ENCODE measurements at places on chromosomes 6 and 20. TPM values are rescaled to one million over a fixed set of nuclear protein-coding genes. Genes with fewer than 3 reads are reported as not detected.

The DNMT3B gene
- 2.3 TPM for total RNA-seq

The CAPN11 gene
- total RNA-seq, result not detected

The EYA2 gene
- 0.24 TPM for total RNA-seq

The TMC2 gene
- not detected for total RNA-seq

The MPIG6B gene
- not detected for total RNA-seq

The MUC21 gene
- total RNA-seq, result not detected

The TREML2 gene
- total RNA-seq, result not detected

The COL20A1 gene
- not detected for total RNA-seq

The MRAP2 gene
- total RNA-seq, result 0.13 TPM

The PRRT1 gene
- 0.78 TPM for total RNA-seq

The GPR63 gene
- total RNA-seq, result 0.64 TPM

The TAPBP gene
- total RNA-seq, result 167 TPM

The PARD6B gene
- 1.9 TPM for total RNA-seq

The NFATC2 gene
- not detected for total RNA-seq

The NOX3 gene
- total RNA-seq, result not detected

The LGSN gene
- total RNA-seq, result not detected

The PDRG1 gene
- total RNA-seq, result 13.5 TPM

The C20orf204 gene
- total RNA-seq, result 2.0 TPM

The ERVFRD-1 gene
- total RNA-seq, result not detected

The MAS1L gene
- not detected for total RNA-seq

The MANEA gene
- total RNA-seq, result 18.4 TPM

The KHDRBS2 gene
- total RNA-seq, result not detected

The GINS1 gene
- total RNA-seq, result 12.9 TPM

The RHAG gene
- not detected for total RNA-seq

The AGPAT1 gene
- 78.7 TPM for total RNA-seq

The KCNG1 gene
- 12.5 TPM for total RNA-seq

The SNAP91 gene
- 0.52 TPM for total RNA-seq

The HBS1L gene
- total RNA-seq, result 41.0 TPM

The SMLR1 gene
- not detected for total RNA-seq

The C20orf202 gene
- not detected for total RNA-seq

The LINC00237 gene
- not detected for total RNA-seq

The KCNK15 gene
- total RNA-seq, result not detected

The WFDC5 gene
- total RNA-seq, result not detected

The GSTA1 gene
- not detected for total RNA-seq

The NKX2-4 gene
- not detected for total RNA-seq

The C6orf62 gene
- 63.1 TPM for total RNA-seq

The BPIFA1 gene
- total RNA-seq, result not detected

The SLC22A16 gene
- total RNA-seq, result not detected

The BMP5 gene
- 0.13 TPM for total RNA-seq
